Renal cortical epithelial cell (primary cell): ENCODE measurements at places on chromosomes 3 and 15. TPM values are rescaled to one million over a fixed set of nuclear protein-coding genes. Genes with fewer than 3 reads are reported as not detected.

GRCh38 chr3:118011910-118012309, 1022.7 kb downstream of the IGSF11 start:
- no peak for DNase-seq

Gene SAMMSON
- not detected in 2 replicates for total RNA-seq

Gene TMEM207
- not detected in 2 replicates for total RNA-seq

GRCh38 chr15:67161412-67161811, 93.0 kb downstream of the AAGAB start:
- DNase-seq, result no peak

GRCh38 chr3:69900331-69900730, 99.2 kb upstream of the SAMMSON start:
- DNase-seq, result no peak

Gene PLAAT1
- total RNA-seq, result 0.20 and 0.69 TPM in 2 replicates

Gene SLC25A20
- 22.4 and 23.4 TPM in 2 replicates for total RNA-seq

DNA sequence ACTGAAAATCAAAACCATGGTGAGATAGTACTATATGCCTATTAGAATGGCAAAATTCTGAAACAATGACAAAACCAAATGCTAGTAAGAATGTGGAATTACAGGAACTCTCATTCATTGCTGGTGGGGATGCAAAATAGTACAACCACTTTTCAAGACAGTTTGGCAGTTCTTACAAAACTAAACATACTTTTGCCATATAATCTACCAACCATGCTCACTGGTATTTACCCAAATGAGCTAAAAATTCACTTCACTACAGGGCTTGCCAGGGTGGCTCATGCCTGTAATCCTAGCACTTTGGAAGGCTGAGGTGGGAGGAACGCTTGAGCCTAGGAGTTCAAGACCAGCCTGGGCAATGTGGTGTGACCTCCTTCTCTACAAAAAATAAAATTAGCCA, 40.0 kb downstream of the MYO9A start:
- no peak for DNase-seq

- DNase-seq, result no peak
These were observed 309.4 kb upstream of the STT3B start for GRCh38 chr3:31223278-31223677.

DNA sequence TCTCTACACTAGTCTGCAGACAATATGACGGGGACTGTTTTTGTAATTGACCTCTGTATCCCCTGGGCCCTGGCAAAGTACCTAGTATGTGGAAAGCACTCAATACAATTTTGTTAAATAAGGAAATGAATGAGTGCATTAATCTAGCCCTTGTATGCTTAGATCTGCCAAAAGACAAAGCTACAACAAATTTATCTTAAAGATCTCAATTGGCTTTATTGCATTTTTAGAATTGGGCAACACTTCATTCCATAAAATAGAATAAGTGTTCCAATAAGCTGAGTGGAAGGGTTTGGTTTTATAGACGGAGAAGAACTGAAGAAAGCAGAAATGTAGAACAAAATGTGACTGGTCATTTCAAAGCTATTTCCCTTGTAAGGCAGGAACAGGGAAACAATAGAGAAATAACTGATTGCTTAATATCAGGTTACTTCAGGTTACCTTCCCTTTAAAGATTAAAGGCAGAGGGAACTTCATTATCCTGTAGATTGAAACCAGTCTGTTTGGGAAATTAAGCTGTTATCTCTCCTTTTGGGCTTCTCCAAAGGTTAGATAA, 108.3 kb upstream of the MME start:
- DNase-seq, result peak; percentile 96

GRCh38 chr3:25007974-25008658, 419.9 kb upstream of the RARB start:
- peak; percentile 90 for DNase-seq

Gene CADPS
- not detected in 2 replicates for total RNA-seq

Gene DAZL
- total RNA-seq, result 0.17 TPM in 1 of 2 replicates, not detected in the other

DNA sequence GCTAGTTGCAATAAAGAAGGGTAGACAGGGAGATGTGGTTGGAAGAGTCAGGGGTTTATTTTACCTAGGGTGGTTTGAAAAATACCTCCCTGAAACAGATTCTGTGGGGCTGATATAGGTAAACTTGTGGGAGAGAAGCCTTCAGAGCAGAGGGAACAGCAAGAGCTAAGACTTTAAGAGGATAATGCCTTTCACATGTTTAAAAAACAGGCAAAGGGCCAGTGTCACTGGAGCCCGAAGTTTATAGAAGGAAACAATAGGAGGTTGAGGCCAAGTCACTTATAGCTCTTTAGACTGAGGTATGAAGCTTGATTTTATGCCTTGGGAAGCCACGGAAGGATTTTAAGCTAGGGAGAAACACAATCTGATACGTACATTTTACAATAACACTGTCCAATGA, 448.7 kb downstream of the TAFA4 start:
- no peak for DNase-seq

- DNase-seq, result peak; percentile 1
These were observed 59.5 kb upstream of the TMEM115 start for GRCh38 chr3:50418850-50419249.

Gene INSYN1
- total RNA-seq, result under 0.01 and 0.80 TPM in 2 replicates

DNA sequence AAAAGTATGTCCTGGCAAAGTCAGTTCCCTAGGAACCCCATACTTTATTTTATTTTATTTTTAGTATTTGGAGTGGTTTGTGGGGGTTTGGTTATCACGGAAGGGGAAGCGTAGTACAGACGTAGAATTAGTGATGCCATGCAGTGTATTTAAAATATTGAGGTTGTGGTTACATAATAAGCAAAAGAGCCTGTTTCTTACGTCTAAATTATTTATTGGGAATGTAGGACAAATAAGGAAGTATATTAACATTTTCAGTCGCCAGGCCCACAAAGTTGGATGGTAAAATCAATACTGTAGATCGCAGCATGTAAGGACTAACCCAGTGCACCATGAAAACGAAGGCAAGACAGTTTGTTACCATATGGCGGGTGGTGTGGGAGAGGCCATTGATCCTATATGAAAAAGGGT, 558 bp downstream of the DTWD1 start:
- no peak for DNase-seq

DNA sequence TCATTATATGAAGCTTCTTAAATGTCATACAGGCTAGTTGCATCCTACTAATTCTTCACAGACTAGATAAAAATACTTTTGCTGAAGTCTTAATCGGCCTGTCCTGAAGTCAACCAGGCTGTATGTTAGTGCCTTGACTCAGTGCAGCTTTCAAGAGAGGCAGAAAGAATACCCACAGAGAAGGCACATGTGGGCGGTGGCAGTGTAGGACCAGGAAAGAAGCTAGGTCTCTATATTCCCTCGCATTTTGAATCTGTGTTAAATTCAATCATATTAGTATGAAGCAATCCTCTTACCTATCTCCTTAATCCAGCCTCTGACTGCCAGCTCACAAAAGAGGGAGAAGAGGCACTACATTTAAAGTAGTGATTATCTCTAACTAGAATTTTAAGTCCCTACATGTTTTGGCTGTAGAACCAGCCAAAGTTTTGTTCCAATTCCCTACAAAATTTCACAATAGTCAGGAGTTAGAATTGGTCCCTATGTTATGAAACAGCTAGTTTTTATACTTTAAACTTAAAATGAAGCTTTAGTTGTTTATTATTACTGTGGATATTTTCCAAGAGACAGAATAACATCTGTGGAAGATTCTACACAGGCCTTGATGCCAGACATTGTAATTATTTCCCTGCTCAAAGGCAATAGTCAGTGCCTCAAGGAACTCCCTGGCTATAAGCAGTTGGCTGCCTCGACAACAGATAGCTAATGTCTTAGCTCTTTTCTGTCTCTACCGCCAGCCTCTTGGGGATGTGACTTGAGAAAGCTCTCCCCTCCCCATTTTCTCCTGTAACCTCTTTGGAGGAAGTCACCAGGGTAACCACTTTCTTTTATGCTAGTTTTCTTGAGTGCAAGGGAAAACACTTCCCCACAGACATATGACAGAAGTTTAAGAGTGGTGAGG, 31.9 kb downstream of the CRTC3 start:
- DNase-seq, result no peak

Gene PTPRG
- 29.2 and 119 TPM in 2 replicates for total RNA-seq

Gene SLC38A3
- 1.8 TPM in 1 of 2 replicates, not detected in the other for total RNA-seq

Gene UQCRC1
- total RNA-seq, result 549 and 618 TPM in 2 replicates

- no peak for DNase-seq
These were observed 17.0 kb downstream of the NISCH start for GRCh38 chr3:52472239-52473000.

GRCh38 chr3:100653604-100654294, 44.3 kb downstream of the ADGRG7 start:
- DNase-seq, result no peak

DNA sequence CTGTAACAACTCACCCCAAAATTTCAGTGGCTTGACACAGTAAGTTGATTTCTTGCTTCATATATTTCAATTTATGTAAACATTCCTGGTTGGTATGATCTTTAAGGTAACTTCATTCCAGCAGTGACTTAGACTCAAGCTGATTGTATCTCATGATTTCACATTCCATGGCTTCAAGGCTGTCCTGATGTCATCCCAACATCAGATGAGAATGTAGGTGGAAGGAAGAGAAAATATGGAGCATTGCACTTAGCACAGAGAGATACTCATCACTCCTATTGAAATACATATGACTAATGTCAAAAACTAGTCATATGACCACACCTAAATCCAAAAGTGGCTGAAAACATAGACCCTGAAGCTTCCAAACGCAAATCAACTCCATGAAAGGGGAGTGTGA, 793.8 kb downstream of the TBL1XR1 start:
- no peak for DNase-seq

DNA sequence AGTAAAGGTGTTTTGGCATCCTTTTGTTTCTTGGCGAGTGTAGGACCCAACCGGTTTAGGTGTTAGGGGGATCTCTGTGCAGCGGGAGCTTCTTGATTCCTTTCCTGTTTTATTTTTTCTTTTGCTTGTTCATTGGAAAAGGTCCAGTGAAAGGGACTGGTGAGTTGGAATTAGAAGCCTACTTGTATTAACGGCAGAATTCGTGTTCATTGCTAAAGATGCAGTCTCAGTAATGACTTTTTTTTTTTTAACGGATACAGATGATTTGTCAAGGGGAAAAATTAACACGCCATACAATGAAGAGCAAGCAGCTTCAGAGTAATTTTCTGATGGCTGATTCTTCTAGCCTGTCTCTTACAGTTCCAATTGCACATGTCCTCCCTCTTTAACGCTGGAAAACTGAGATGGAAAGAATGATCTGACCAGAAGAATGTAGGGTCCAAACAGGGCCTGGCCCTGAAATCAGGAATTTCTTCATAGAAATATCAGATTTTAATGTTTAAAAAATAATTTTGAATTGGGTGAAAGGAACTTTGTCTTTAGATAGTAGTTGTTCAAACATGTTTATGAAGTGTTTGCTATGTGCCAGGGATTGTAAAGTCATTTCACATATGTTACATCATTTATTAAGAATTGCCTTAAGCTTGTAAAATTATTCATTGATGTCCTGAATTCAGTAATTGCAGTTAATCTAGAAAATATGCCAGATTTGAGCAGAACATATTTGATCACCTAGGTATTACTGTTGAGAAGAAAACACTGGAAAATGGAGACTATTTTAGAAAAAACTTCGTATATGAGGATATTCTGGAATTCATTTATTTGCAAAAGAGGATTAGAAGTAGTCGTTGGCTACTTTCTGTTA, 1.4 kb downstream of the MAPK6 start:
- peak; percentile 41 for DNase-seq

Gene SUSD5
- 0.45 and 1.0 TPM in 2 replicates for total RNA-seq

Gene FGD5
- 0.30 and 3.3 TPM in 2 replicates for total RNA-seq

Gene EOMES
- not detected in 2 replicates for total RNA-seq

Gene PTH1R
- total RNA-seq, result 16.3 and 106 TPM in 2 replicates

DNA sequence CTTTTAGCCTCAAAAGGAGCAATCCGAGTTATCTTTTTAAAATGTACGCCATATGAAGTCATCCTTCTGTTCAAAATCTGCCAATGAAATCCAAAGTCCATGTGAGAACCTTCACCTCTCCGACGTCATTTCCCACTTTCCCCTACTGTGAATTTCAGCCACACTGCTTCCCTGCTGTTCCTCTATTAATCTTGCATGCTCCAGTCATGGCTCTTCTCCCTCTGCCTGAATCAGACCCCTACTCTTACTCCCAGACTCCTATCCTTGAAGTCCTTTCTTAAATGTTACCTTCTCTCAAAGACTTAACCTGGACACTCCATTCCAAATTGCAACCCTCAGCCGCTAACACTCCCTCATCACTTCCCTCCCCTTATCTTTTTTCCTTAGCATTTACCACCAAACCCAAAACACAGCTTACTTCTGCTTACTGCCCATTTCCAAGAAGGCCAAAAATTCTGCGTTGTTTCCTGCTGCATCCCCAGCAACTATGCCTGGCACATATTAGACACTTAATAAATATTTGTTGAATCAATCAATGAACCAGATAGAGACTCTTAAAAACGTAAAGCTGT, 1.2 kb downstream of the NKIRAS1 start:
- peak; percentile 41 for DNase-seq

Gene NME9
- total RNA-seq, result 1.0 TPM in 1 of 2 replicates, not detected in the other

DNA sequence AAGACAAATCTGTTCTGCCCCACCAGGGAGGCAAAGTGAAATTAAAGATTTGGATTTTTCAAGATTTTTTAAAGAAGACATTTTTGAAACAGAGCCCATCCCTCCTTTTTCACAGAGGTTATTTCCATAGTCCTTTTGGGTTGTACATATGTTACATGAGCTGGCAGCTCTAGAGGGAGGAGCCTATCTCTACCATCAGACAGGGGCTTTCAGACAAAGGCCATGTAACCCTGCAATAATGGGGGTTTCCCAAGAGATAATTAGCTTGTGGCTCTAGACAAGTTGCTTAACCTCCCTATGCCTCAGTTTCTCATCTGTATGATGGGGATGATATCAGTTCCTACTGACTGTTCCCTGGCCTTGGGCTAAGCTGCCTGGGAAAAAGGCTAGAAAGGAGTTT, 8.0 kb upstream of the TBC1D21 start:
- no peak for DNase-seq

DNA sequence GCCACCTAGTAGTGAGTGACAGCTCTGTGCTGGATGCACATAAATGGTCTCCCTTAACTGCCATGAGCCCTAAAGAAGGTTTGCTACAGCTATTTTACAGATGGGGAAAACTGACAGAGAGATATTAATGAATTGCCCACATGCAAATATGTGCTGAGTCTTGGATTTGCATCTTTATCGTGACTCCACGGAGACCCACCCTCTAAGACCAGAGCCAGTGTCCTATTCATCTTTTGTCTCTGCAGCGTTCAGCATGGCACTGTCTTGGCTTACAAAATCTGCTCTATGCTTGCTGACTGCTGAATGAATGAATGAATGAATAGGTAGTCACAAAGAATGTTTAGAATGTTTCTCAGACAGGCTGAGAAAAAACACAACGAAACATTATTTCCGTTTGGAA, 48.3 kb downstream of the BTD start:
- no peak for DNase-seq

Gene CP
- 2.4 and 85.8 TPM in 2 replicates for total RNA-seq

Gene TUSC7
- total RNA-seq, result not detected in 2 replicates

GRCh38 chr3:162366166-162366766, 869.7 kb downstream of the OTOL1 start:
- no peak for DNase-seq
